ENCODE measurements at places on chromosomes 3 and 15.

DNA sequence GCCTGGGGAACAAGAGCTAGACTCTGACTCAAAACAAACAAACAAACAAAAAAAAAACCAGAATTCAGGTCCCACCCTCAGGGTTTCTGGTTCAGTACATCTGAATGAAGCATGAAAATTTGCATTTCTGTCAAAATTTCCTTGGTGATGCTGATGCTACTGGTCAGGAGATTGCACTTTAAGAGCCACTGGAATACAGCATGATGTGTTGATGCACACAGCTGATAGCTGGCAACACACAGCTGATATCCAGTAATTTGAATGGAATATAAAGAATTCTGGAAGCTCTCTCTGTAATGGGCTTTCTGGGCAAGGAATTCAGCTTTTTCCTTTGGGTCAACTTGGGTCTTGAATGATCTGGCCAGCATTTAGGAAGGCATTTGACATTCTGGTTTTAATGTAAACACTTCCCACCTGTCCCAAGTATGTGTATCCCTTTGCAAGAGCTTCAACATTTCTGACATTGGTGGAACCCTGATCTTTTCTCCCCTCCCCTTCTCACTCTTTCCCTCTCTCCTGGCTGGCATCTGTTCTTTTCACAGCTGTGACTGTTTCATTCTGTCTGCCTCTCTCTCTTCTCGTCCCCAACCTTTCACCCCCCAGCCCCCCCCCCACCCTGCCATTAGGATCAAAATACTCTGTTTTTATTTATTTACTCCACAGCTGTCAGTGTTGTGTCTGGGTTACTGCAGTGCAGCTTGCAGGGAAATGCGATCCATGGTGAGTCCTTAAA is 189.5 kb downstream of the TPRG1 start:
- no peak for DNase-seq

DNA sequence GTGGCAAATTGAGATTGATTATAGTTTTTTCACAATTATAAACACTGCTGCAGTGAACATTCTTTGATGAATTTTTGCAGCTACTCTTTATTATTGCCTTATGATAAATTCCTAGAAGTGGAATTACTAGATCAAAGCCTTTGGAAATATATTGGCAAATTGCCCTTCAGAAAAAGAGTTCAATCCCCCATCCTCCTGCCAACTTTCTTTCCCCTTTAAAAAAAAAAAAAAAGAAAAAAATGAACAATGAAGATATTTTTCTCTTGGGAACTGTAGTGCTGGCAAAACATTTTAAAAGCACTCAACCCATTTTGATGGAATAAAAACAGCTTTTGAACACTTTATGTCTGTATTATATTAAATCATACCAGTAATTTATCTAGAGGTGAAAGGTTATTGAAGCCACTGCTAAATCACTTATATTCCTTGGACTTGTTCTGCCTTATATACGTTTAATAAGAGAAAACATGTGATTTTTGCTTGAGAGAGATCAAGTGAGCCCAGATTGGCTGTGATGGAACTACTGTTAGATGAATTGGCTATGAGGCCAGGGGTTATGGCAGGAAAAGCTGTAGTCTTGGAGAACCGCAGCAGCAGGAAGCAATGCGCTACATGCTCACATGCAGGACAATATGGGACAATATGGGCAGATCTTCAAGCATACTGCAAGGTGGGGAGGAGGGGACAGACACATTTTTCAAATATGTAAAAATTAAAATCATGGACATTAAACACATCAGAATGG is 212.8 kb upstream of the C2CD4B start:
- no peak for DNase-seq

GRCh38 chr3:14297784-14298236 is 104.6 kb upstream of the SLC6A6 start:
- no peak for DNase-seq

DNA sequence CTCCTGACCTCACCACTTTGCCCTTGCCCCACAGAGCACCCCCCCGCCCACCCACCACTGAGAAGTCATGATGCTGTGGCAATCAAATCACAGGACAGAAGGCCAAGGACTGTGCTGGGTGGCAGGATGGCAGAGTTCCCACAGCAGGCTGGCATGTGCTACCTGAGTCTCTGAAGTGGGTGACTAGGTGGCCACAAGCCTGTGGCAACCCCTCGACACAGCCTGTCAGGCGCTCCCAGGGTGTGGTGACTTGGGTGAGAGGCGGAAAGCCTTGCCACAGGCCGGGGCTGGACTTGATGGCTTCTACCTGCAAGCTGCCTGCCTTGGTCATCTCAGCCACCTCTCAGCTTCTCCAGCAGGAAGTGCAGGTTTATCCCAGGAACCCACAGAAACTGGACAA is 15.6 kb upstream of the DUSP7 start:
- DNase-seq: no peak

GRCh38 chr3:45647148-45647619 is 42.0 kb upstream of the SACM1L start:
- no peak for DNase-seq

GRCh38 chr3:40753951-40754350 is 229.2 kb downstream of the ZNF621 start:
- no peak for DNase-seq

GRCh38 chr15:68487087-68487843 is 55.3 kb upstream of the ITGA11 start:
- no peak for DNase-seq

DNA sequence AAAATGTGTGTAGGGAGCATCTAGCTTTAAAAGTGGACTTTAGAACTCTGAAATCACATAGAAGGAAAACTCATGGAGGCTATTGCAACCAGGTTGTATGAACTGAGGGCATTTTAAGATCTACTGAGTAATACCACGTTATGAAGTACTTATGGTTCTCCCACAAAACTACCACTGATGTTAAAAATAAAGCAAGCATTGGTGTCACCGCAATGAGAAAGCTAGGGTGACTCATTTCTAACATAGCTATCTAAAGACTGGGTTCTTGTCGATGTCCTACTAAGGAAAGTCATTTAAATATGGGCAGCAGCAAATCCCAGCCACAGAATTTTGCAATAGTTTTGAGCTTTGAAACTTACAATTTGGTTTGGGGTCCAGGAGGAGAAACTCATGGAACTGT is 584.8 kb downstream of the DIPK2A start:
- DNase-seq: no peak

- no peak for DNase-seq
These were observed 976 bp upstream of the NUP210 start for GRCh38 chr3:13420831-13421765.

DNA sequence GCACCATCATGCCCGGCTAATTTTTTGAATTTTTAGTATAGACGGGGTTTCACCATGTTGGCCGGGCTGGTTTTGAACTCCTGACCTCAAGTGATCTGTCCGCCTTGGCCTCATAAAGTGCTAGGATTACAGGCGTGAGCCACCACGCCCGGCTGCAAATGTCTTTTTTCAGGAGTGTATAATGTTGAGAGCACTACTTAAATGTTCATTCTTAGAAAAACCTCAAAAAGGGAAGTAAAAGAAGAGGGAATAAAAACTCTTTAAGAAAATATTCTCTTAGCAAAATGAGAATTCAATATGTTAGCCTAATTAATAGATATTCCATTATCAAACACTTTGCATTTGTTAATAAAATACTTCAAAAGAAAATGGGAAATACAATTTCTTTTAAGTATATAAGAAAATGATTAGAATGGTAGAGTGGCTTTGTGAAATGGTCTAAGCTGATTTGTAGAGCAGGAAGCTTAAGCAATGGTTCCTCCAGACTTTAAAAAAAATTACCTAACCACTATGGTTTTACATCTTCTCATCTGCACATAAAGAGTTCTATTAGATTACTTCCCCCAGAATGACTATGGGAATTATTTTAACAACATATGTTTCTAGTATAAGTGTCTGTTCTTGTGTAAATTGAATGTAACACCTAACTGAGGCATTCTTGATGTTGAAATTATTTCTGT is 226.7 kb upstream of the ALCAM start:
- DNase-seq: no peak

DNA sequence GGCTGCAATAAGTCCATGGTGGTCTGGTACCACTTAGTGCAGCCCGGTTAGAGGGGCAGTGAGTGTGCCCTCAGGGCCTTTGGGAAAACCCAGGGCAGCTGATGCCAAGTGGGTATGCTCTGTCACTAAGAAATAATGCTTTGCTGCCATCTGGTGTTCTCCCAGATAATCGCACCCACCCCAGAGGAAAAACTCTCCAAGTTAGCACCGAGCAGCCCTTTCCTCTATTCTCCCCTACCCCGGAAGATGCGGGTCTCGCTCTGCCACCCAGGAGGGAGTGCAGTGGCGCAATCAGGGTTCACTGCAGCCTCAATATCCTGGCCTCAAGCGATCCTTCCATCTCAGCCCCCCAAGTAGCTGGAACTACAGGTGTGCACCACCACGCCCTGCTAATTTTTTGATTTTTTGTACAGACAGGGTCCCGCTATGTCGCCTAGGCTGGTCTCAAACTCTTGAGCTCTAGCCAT is 21.3 kb upstream of the DAPK2 start:
- DNase-seq: peak; percentile 16

DNA sequence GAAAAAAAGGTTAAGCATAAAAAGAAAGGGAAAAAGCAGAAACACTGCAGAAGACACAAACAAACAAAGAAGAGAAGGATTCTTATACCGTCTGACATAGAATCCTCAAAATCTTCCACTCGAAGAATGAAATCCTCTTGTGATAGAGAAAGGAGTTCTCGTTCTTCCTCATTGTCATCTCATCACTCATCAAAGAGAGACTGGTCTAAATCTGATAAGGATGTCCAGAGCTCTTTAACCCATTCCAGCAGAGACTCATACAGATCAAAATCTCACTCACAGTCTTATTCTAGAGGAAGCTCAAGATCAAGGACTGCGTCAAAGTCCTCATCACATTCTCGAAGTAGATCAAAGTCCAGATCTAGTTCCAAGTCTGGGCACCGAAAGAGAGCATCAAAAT is 16.5 kb upstream of the ZBTB47 start:
- no peak for DNase-seq

DNA sequence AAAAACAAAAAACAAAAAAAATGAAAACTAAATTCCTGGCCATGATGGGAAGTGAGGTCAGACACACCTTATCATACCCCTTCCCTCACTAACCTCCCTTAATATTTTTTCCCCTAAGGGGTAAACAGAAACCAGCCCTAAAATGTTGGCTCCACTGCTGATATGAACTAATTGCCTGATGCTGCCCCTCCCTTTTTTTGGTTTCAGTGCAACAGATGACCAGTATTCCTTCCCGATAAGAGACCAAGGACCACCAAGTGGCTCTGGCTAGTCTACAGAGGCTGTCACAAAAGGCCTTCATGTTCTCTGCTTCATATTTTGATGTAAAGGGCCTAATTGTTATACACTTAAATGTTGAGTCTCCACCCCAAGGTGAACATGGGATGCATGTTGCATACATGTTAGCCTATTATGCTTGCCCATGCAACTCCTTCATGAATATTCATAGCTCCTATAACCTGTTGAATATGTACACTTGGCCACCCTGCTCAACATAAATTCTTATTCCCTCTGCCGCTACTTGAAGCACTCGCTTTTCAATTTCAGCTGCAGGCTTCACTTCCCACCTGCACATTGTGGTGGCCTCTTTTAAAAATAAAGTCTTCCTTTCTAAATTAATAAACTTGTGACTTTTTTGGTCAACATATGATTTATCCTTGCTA is 12.3 kb upstream of the STAC start:
- DNase-seq: no peak

GRCh38 chr3:35777065-35777464 is 137.7 kb downstream of the ARPP21 start:
- DNase-seq: no peak

DNA sequence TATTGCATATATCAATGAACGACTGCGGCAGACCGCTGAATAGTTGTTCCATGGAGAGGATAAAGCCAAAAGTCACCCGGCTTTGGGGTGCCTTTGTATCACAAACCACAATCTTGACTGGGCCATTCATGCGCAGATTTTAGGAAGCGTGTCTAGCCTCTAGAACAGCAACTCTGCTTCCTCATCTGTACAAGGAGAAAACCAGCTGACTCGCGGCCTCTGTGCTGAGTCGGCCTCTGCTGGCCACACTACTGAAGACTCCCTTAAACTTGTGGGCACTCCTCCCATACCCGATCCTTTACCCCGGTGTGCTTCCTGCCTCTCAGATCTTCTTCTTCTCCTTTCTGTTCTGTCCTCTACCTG is 872 bp downstream of the DLEC1 start:
- DNase-seq: no peak

- DNase-seq: no peak
These were observed 69.9 kb upstream of the GATM start for GRCh38 chr15:45448066-45448915.

GRCh38 chr3:126666658-126667528 is 12.0 kb upstream of the TXNRD3 start:
- no peak for DNase-seq

GRCh38 chr15:89813381-89814111 is 1.1 kb downstream of the ANPEP start:
- DNase-seq: no peak

DNA sequence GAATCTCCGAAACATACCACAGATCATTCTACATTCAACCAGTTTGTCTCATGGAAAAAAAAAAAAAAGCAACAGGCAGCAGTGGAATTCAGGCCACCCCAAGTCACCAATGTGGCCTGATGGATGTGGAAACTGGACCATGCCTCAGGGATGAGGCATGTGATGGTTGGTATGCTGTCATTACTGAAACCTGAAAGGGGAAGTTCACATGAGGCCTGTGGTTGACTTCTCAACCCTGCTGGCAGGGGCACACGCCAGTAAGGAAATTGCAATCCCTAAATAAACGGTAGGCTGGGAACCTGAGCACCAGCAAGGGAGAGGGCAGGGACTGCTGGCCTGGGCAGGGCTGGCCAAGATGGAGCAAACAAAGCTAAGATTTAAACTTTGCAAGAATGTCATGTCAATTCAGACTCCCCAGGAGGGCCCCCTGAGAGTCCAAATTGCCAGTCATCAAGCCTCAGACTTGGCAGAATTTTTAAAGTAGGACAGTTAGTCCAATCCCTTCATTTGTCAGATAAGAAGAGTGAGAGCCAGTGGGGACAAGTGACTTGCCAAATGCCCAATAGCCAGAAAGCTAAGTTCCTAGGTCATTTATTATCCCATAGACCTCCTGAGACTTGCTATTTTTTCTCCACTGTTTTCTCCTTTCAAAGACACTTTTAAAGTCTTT is 310.4 kb downstream of the ERC2 start:
- no peak for DNase-seq

DNA sequence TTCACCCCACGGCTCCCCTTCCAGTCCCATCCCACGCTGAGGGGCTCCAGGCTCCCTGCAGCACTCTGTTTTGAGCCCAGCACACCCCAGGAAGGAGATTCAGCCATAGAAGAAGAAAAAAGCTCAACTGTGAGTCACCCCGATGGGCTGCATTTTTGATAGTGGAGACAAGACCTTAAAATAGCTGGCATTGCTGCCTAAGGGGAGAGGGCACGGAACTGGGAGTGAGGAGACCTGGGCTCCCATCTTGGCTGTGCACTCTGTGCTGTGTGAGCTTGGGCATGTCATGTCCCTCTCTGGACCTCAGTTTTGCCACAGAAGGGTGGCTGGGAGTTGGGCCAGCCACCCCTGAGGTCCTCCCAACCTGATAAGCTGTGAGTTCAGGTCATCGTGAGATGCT is 57.2 kb upstream of the SMAD6 start:
- DNase-seq: no peak

GRCh38 chr3:27209617-27210264 is 159.4 kb downstream of the NEK10 start:
- no peak for DNase-seq
